Activated T-cell treated with anti-CD3 and anti-CD28 coated beads, Interleukin-2, amount 50 U/mL, for 4 hours (primary cell): ENCODE measurements at places on chromosomes 11 and 22.

DNA sequence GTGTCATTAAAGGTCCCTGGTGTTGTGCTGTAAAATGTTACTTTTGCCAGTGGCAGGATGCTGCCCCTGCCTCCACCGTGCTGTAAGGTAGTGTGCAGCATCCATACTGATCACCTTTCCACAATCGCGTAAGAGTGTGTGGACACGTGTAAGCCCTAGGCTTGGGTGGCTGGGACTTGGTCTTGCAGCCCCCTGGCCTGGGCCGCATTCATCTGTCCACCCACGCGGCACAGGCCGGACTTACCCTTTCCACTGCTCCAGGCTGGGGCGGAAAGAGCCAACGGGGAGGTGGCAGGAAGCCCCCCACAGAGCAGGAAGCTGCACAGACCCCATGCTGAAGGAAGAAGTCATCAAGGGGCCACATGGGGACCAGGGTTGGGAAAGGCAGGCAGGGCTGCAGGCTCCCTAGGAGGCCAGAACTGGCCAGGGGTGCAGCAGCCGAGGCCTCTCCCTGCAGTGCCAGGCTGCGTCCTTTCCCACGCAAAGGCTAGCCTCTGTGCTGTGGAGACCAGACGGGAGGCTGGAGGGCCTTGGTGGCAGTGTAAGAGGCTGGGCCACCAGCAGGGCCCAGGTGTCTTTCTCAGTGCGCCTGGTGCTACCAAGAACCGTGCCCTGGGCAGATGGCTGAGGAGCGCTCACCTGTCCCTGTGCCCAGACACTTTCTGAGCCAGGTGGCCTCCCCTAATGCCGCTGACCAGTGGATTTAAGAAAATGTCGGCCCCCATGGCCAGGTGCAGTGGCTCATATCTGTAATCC lies 11.7 kb upstream of the TMEM191C start:
- DNase-seq = no peak

DNA sequence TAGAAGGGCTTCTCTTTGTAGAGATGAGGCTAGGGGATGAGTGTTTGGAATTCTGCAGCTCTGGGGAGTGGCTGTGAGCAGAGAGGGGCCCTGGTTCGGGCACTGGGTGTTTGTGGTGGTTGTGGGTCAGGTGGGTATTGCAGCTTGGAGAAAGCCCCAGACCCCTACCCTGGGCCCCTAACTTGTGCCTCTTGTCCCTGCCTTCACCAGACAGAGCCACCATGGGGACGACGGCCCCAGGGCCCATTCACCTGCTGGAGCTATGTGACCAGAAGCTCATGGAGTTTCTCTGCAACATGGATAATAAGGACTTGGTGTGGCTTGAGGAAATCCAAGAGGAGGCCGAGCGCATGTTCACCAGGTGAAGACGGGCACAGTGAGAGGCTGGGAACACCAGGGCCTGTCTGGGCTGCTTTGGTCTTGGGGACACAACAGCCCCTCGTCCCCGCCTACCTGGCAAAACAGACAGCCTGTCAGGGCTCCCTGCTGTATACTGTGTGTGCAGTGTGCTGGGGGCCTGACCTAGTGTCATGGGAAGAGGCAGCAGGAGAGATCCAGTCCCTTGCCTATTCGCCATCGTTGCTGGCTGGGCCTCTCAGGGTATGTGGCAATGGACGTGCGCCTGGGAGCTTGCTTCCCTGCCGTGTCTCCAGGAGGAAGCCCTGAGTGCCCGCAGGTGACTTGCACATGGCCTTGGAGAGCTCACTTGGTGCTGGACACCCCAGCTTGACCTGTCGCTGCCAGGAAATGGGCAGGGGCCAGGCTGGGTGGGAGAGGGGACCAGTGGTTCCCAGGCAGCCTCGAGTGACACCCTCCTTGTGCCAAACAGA lies 4.3 kb downstream of the INCENP start:
- no peak for DNase-seq

DNA sequence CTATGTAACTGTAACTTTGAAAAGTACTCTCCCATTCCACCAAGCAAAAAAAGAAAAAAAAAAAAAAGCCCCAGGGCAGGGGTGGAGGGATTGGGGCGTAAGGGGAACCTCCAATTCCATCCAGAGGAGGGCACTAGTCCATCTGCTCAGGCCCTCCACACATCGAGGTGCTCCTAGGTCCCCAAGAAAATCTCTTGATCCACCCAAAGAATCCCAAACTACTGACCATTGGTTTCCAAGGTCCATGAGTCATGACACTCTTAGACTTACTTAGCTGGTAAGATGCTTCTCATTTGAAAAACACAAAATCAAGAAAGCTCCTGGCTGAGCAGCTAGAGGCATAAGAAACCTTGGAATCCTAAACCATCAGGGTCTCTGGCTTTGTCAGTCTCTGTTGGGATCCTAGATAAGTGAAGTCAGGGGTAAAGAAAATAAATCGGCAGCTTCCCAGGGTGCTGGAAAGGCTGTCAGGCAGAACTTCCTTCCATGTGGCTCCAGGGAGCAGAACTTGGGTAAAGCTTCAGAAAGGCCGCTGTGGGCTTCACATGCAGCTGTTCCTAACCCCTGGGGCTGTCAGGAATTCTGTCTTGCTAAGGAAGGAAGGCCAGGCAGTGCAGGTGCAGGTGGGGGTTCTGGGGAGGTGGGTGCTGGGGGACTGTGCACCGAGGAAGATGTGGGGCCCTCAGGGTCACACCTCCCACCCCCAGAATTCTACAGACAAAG lies 49.4 kb upstream of the ADA2 start:
- no peak for DNase-seq

DNA sequence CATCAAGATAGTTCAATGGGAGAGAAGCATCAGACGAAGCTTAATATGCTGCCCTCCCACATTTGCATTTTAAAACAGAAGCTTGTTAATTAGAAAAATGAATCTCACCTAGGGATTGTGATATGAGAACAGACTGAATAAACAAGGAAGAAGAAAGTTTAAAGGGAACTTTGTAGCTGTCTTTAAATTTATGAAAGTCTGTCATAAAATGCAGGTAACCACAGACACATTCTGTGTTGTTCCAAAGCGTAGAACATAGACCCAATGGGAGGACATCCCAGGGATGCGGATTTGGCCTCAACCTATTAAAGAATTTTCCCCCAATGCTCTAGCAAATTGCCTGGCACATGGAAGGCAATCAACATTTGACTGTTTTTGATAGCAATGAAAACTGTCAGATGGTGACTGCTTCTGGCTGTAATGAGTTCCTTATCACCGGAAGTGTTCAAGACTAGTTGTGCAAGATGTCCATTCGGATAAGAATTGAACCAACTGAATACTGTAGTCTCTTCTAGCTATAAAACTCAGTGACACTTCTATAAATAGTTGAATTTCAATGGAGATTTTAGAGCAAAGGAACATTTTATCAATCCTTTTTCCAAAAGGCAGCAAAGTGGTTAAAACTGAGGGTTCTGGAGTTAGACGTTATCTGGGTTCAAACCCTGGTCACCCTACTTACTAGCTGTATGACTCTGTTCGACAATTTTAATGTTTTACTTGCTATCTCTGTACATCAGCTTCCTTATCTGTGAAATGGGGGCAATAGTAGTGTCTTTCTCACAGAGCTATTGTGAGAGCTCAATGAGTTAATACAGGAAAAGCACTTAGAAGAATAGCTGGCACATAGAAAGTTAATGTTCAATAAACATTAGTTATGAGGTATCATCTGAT lies 64.9 kb downstream of the LIF start:
- no peak for DNase-seq

DNA sequence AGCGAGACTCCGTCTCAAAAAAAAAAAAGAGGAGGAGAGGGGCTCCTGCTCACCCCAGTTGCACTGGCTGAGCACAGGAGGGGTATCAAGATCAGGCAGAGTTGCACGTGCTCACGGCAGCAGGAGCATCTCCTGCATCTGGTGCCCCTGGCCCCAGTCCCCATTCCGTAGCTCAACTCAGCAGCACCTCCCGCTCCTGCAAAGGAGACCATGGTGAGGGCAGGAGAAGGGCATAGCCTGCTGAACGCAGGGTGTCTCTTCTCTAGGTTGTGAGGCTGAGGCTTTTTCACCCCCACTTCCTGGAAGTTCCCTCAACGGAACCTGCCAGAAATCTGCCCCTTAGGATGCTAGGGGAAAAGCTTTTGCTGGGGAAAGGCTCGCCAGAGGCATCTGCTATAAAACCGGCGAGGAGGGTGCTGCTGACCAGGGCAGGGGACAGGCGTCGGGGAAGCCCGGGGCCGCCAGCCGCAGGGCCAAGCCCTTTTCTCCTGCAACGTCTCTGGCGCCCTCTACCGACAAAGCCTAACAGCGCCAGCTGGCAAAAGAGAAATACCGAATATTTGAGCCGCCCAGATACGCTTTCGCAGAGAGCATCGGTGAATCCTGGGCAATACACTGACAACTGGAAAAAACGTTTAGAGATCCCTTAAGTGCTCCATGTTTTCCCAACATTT lies 1.0 kb upstream of the PPP6R2 start:
- DNase-seq = peak; percentile 85

- no peak for DNase-seq
These were observed 7.4 kb downstream of the DUSP8 start for GRCh38 chr11:1564535-1565172.

DNA sequence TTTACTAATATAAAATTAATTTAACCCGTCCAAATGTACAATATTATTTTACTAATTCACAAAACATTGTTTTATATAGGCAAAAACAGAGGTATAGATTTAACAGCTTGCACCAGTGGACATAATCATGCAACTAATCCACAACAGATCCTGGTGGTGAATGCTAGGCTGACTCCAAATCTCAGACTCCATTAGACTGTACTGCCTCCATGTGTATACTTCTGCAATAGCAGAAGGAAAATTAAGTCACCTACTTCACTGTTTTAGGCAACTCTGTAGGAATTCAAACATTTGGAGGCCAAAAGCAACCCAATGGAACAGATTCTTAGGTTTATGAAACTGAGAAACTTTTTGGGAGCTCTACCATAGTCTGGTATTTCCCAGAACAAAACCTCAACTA lies 30.0 kb upstream of the RAB39A start:
- DNase-seq = no peak
